ENCODE measurements at places on chromosomes 12 and 14.

- no peak for DNase-seq
These were observed 550.3 kb downstream of the FSCB start for GRCh38 chr14:43956741-43957140.

DNA sequence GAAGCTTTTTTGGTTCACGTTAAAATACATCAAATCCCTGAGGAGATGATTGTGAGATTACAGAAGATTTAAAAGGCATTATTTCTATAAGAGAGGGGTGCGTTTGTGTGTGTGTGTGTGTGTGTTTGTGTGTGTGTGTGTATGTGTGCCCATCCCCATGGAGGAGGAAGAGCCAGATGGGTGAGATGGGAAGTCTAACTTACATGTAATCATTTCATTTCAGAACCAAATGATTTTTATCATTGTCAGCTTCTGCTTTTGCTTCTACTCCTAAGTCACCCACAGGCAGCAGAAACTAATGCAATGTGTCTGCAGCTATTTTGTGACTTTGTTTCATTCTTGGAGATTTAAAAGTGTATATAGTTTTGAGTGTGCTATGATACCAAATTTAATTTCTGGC lies 68.7 kb downstream of the SLC4A8 start:
- no peak for DNase-seq

GRCh38 chr12:32734952-32735351 lies 20.7 kb downstream of the YARS2 start:
- no peak for DNase-seq

DNA sequence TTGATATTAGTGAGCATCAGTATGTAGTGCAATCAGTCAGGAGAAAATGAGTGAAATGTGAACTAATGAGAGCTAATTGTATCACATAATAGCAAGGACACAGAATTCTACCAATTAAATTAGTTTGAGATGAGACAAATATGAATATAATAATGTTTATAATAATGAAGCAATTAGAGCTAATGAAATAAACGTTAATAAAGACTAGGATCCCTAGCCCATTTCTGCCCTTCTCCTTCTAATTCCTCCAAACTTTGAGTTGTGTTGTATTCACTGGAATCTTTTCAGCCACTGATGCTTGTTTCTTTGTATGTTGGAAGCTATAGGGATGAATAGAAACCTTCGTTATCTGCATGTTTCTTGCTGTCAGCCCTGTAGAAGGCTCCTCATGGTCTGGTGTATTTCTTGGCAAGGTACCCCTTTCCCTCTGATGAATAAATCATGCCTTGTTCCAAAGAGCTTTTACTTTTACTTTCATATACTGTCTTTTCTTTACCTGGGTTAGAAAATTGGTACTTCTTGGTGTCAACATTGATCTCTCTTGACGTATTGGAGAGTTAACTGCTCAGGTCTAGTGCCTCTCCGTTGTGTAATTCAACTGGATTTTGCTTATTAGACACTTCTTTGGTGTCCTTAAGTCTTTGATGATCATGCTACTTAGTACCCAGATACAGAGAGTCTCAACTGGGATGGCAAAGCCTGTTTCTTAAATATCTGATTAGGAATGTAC lies 154.8 kb downstream of the PTCSC3 start:
- DNase-seq = no peak

- no peak for DNase-seq
These were observed 7.1 kb downstream of the HECTD4 start for GRCh38 chr12:112375105-112375504.

- DNase-seq = no peak
These were observed 125.6 kb upstream of the FGD4 start for GRCh38 chr12:32273712-32274111.

DNA sequence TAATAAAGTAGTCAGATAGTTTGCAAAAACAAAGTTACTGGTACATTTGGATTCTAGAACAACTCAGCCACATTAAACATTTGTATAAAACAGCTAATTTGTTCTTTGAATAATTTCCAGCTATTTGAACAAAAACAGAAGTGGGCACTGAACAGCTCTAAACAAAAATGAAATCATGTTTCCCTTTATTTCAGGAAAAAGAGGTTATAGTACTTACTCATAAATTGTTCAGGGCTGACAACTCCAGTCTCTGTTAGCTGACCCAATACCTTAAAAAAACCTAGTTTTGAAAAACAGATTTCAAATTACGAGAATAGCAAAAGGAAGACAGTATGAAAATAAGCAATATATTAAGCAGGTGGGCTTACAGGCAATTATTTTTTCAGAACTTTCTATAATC lies 8.2 kb downstream of the GNPNAT1 start:
- no peak for DNase-seq

DNA sequence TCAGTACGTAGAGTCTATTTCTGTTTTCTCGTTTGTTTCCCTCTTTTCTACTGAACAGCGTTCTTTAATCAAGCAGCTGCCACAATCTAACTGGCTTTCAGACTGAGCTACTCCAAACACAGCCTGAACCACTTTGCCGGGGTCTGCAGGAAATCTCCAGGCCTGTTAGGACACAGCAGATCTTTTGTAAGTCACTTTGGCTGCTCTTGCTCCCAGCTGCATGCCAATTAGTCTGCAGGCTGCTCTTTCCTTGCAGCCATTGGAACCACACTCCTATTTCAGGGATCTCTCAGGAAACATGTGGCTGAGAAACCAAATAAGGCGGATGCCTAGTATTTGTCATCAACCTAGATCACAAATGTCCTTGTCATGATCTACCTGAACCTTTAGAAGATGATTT lies 73.6 kb downstream of the TMTC1 start:
- no peak for DNase-seq

DNA sequence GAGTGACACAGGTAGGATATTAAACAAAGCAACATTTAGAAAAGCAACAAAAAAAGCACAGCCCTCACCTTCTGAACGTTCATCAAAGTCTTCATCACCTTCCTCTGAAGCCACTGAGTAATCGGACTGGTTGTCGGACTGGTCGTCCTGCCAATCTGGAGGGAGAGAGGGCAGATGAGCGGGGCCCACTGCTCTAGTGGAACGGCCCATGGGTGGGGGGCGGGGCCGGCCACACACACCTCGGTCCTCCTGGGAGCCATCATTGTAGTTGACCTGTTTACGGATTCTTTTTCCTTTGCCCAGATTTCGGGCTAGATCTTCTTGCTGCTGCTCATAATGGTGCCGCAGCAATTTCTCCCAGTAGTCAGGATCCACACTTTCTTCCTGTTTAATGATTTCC lies 14.9 kb upstream of the NOP2 start:
- DNase-seq = no peak

GRCh38 chr12:94039199-94039840 lies 109.1 kb upstream of the PLXNC1 start:
- no peak for DNase-seq

- DNase-seq = no peak
These were observed 26.5 kb downstream of the MANSC1 start for GRCh38 chr12:12323591-12323990.

DNA sequence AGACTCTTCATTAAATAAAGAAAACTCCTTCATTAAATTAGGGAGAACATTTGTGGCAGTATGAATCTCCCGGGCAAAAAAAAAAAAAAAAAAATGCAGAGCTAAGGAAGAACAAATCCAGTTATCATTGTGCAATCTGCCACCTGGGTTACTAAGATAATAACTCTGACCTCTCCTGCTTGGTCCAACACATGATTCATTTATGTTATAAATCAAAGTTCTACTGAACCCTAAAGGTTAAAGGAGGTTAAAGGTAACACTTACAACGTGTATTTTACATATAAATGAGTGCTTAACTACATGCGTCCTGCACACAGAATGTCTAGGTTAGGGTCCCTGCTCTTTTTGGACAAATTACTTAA lies 4.2 kb downstream of the TGFB3 start:
- no peak for DNase-seq

DNA sequence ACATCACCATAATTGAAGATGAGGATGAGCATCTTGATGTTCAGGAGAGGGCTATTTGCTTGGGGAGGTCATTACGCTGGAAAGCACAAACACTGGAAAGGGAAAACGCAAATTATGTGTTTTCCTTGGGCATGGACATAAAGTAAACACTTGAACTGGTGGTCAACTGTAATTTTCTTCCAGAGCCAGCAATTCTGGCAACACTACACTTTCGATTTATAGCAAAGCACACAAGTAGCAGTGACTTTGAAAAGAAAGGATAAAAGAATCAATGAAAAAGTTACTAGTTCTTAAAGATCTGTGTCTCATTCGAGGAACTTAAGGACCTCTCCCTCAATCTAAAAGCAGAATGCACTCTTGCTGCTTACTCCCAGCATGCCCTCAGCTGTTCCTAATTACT lies 2.2 kb downstream of the CLEC14A start:
- no peak for DNase-seq

DNA sequence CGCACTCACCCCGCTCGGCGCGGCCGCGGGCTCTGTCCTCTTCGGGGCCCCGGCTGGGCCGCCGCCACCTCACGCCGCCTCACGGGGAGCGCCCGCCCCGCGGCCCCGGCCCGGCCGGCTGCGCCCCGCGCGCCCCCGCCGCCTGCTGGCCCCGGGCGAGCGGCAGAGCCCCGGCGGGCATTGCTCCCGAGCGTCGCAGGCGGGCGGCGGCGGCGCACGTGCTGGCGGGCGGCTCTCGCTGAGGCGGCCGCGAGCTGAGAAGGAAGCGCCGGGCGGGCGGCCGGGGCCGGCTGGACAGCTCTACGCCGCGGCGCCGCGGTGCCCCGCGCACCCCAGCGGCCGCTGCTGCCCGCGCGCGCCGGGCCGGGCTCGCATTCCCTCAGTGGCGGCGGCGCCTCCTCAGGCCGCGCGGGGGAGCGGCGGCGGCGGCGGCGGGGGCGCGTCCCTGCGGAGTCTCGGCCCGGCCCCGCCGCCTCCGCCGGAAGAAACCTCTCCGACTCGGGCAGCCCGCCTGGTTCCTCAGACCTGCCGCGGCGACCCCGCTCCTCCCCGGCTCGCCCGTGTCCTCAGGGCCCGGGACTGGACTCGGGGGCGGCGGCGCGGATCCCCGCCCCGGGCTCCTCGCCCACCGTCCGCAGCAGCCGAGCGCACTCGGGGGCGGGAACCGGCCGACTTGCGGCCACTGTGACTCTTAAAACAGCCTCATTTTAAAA lies at the start of gene PITPNM2:
Gene PITPNM2 (minus strand): TSS at position 347 of the 713 bp plus-strand sequence. CDS start 116,500 bp downstream, outside the sequence.
- no peak for DNase-seq

DNA sequence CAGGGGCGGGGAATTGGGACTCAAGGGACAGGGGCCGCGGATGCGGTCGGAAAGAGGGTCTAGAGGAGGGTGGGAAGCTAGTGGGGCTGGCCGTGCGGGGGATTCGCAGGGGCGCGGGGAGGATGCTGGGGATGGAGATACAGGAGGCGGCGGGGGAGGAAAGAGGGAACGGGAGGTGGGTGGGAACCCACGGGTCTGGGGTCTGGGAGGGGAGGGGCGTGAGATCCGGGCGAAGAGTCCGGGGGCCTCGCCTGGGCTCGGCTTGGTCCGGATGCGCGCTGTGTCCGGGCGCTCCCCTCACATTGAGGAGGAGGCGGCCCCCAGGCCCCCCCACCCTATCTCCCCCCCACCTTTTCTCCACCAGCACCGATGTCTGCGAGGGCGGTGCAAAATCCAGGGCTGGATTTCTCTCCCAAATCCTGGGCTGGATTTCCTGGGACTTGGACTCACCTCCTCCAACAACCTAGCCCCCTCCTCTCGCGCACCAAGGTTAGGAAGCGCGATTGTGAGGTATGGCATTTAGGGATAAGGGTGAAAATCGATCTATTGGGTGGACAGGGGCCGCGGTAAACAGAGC lies at the start of gene AGAP2:
Gene AGAP2 (minus strand): TSS at position 82 of the 577 bp plus-strand sequence. CDS start 496 bp downstream, outside the sequence.
- DNase-seq = no peak

DNA sequence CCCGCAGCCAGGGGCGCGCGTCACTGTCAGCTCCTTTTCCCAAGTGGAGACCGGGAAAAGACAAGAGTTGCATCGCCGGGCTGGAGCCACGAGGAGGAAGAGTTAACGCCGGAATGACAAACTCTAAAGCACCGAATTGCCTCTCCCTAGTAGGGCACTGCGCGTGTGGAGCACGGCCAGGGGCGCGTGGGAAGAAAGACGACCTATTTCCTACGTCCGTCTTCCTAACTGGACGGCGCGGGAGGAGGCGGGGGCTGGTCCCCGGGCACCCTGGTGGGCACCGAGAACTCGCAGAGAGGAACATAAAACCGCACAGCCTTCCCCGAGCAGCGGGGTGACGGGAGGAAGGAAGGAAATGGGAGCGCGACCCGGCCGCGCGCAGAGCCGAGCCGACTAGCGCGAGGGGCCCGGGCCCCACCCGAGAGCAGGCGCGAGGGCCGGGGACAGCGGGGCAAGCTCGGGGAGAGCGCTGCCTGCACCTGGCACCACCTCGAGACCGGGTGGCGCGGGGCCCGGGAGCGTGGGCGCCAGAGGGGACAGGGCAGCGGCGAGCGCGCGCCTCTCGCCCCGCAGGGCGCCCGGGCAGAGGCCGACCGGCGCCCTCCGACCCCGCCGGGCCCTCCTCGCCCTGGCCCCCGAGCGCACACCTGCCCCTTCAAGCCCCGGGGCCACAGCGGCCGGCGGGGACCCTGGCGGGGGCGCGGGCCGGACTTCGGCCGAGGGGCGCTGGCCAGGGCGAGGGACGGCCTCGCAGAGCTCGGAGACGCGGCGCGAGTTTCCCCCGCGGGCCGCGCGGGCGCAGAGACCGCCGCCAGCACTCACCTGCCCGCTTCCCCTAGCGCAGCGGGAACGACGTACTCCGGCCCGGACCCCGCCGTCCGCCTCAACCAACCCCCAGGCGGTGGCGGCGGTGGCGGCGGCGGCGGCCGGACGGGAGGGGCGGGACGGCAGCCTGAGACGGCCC lies at the start of gene SETD3:
Gene SETD3 (minus strand): TSS at position 954 of the 964 bp plus-strand sequence. CDS start 15,054 bp downstream, outside the sequence.
- DNase-seq = no peak

- no peak for DNase-seq
These were observed 41.6 kb downstream of the SMUG1 start for GRCh38 chr12:54147186-54147585.

DNA sequence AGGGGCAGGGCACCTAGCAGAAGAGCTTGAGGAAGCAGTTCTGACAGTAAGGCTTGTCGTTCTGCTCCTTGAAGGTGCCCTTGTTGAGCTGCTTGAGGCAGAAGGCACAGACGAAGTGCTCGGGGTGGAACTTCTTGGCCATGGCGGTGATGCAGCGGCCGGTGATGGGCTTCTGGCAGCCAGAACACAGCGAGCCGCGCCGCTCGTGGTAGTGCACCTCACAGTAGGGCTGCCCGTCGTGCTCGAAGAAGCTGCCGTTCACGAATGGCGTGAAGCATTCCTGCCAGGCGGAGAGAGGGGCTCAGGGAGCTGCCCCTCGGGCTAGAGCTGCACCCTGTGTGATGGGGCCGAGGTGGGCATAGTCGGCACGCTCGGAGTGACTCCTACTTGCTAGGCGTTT lies 11.4 kb upstream of the RPLP0 start:
- no peak for DNase-seq

GRCh38 chr14:73833530-73834260 lies 17.9 kb upstream of the PTGR2 start:
- DNase-seq = no peak

- DNase-seq = no peak
These were observed 30.0 kb downstream of the SLC38A2 start for GRCh38 chr12:46342562-46343033.

- DNase-seq = no peak
These were observed 39.2 kb upstream of the AMN1 start for GRCh38 chr12:31768046-31768445.
